Umbilical cord (tissue), 2 donors: ENCODE measurements at places on chromosomes 5 and 9.

DNA sequence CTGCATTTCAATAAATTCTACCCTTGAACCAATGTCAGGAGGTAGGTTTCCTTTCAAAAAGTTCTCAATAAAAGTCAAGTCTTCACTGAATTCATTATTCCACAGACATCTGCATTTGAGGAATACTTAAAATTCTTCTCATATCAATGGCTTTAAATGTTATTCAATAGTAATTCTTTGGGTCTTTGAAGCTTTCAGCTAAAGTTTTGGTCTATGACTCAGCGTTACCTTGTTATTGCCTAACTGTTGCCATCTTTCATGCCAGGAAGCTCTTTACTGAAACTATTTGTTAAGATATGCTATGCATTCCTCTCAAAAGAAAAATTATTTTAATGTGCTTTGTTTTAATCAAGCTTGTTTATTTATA is 170.5 kb downstream of the NNT start:
- peak; percentile 62 for DNase-seq

DNA sequence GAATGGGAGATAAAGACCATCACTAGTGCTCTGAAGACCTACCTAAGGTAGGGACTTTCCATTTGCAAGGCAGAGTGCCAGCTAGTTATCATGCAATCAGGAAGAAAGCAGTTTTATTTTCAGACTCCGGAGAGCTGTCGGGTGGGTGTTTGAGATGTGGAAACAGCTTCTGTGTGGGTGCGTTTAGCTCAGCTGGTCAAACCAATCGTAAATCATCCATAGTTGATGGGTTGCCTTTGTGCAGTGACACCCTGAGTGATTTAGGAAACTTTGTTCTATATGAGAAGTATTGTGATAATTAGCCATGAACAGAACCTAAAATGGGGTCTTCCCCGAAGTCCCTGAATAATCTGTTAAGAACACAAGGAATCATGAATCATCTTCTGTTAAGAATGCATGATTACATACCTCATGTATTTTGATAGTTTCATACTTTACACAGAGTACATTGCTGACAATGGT is 284.3 kb downstream of the ARHGAP26 start:
- peak; percentile 48 for DNase-seq

GRCh38 chr5:14777187-14777586 is 94.4 kb downstream of the ANKH start:
- peak; percentile 74 for DNase-seq

DNA sequence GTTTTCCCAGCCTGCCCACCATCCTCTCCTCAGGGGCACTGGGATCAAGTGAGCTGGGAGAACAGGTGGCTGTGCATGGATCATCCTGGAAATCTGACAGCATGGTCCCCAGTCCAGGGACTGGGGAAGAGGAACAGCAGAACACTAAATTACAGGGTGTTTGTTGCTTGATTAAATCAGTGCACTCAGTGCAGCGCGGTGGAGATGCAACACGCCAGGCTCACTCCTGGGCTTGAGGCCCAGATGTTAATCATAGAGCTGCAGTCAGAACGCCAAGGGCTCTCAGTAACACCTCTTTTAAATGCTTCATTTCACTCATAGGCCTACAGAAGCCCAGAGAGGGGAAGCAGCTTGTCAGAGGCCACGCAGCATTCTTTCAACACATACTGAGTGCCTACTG is 14.2 kb upstream of the LARP1 start:
- no peak for DNase-seq

GRCh38 chr5:9930156-9930555 is 300.0 kb upstream of the TAS2R1 start:
- no peak for DNase-seq

- DNase-seq: no peak
Measured at GRCh38 chr5:116475338-116475737, 99.3 kb downstream of the SEMA6A start.

- DNase-seq: no peak
Measured at GRCh38 chr9:38035873-38036272, 33.2 kb downstream of the SHB start.

DNA sequence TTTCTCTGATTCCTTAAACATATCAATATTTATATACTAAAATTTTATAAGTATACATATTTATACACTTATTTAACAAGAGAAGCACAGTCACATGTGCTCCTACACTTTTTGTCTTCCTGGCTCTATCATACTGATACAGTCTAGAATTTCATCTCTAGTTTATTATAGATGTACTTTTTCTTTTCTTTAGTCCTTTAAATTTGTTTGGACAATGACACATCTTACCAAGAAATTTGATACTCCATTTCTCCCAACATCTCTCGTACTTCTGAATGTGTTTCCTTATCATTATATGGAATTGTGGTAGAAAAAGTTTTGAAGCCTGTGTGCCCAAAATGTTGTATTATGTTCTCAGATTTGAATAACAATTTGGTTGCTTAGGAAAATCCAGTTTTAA is 104.6 kb downstream of the DMRT2 start:
- no peak for DNase-seq
